Cardiac fibroblast (primary cell): ENCODE measurements at places on chromosomes 16 and 17.

- peak; percentile 74 for DNase-seq
These were observed 155.7 kb upstream of the TNRC6C start for GRCh38 chr17:77802811-77803220.

- no peak for DNase-seq
These were observed 421.8 kb downstream of the UTP18 start for GRCh38 chr17:51682115-51682514.

DNA sequence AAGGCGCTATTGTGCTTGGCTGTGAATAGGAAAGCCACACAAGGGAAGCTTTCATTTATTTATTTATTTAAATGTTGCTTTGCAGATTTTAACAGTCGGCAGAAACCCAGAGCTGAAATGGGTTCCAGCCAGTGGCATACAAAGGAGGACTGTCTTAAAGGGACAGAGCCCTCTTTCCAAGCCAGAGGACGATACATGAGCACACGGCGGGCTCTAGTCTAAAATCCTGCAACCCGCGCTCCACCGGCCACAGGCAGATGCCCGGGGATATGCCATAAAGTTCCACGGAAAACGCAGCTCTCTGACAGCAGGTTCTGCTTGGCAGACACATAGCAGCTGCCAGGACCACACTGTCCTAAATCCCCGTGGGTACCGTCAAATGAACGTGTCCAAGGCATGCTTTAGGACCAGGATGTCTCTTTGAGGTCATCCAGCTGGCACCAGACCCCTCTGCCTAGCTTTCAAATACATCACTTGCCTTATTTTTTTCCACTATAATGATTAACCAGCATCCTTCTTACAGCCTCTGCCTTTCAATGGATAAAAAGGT, 64.6 kb downstream of the CYTH1 start:
- peak; percentile 64 for DNase-seq

GRCh38 chr16:75402821-75403475, 30.4 kb downstream of the CFDP1 start:
- peak; percentile 71 for DNase-seq

DNA sequence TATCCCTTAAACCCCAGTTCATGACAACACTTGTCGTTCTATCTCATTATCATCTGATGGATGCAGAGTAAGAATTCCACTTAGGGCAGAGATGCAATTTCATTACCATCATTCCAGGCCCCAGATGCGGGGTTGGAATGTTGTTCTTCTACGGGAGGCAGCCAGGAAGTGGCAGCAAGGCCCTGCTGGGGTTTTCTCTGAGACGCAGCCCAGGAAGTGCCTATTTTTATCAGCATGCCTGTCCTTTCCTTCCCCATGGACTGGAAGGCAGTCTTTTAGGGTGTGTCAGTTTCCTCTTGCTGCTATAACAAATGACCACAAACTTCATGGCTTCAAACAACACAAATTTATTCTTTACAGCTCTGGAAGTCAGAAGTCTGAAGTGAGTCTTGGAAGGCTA, 246.6 kb upstream of the DYNLRB2 start:
- DNase-seq: no peak

GRCh38 chr16:15954814-15955151, 5.4 kb downstream of the ABCC1 start:
- DNase-seq: peak; percentile 17

GRCh38 chr16:29114574-29114973, 129.7 kb downstream of the LAT start:
- DNase-seq: no peak

DNA sequence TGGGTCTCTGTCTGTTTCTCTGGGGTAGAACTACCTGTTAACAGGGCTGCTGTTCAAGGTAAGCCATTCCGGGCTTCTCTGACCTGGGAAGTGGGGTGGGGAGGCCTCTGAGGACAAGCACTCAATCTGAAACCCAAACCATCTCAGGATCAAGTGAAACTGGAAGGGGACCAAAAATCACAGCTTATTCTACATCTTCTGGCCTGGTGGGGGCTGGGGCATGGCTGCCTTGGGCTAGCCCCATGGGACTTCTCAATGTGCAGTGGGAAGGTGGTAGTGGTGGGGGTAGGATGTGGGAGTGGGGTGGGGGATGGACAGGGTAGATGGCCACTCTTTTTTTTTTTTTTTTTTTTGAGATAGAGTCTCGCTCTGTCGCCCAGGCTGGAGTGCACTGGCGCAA, 5.5 kb downstream of the FLOT2 start:
- DNase-seq: no peak

DNA sequence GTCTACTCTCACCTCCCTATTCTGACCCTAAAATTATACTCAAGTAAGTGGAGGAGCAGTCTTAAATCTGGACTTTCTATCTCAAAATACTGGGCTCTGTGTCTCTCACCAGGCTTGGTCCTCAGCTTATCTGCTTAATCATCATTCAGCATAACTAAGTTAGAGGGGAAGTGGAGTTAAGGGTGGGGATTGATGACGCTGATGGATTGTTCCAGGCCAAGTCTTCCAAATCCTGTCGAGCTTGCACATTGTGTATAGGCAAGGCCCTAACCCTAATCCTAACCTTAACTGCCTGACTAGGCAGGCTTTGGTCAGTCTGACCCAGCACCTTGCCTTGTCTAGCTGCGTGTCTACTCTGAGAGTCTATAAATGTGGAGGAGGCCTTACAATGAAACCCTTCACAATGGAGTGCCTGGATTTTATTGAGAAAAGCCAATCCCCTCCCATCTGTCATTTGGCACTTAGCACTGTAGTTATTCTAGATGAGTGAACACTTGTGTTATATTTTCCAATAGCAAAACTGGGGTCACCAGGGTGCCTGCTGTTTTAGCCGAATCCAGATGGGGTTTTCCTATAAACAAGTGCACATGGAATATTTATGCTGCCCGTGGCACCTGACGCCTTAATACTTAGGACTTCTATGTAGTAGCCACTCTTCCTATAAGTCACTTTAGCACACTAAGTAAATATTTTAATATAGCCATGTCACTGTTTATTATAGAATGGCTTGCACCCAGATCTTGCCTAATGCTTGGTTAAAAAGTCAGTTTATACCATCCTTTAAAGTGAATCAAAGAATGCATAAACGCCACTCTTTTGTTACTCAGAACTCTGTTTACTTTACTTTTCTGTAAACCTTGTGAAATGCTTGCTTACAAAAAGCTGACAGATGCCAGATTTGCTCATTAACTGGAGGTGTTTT, 193.2 kb upstream of the MYOCD start:
- no peak for DNase-seq

- DNase-seq: no peak
These were observed 59.2 kb downstream of the CYB5B start for GRCh38 chr16:69483611-69484010.

DNA sequence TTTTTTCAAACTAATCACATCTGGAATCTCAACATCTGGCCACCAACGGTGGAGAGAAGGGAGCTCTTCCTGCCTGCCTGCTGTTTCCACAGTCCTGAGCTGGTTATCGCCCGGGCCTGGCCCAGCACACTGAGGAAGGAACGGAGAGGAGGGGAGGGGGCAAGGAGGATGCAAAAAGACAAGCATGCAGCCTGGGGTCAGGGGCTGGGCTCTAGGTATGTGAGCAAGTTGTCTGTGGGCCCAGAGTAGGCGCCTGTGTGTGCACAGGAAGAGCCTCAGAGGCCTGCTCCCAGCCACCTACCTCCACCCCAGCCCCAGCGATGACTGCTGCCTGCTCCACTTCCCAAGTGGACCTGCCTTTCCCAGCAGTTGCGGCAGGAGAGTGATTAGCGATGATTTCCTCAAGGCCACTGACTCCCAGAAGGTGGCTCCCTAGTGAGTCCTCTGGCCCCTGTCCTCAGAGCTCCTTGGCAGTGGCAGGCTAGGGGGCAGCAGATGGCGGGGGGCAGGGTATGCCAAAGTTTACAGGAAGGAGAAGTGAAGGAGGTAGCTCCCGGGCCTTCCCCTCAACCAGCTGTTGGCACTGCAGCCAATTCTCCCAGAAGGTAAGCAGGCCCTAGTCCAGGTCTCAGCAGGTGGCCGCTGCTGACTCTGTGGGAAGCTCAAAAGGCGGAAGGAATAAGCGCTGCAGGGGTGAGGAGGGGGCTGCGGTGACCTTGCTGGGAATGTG, 27.0 kb upstream of the RASD1 start:
- no peak for DNase-seq

DNA sequence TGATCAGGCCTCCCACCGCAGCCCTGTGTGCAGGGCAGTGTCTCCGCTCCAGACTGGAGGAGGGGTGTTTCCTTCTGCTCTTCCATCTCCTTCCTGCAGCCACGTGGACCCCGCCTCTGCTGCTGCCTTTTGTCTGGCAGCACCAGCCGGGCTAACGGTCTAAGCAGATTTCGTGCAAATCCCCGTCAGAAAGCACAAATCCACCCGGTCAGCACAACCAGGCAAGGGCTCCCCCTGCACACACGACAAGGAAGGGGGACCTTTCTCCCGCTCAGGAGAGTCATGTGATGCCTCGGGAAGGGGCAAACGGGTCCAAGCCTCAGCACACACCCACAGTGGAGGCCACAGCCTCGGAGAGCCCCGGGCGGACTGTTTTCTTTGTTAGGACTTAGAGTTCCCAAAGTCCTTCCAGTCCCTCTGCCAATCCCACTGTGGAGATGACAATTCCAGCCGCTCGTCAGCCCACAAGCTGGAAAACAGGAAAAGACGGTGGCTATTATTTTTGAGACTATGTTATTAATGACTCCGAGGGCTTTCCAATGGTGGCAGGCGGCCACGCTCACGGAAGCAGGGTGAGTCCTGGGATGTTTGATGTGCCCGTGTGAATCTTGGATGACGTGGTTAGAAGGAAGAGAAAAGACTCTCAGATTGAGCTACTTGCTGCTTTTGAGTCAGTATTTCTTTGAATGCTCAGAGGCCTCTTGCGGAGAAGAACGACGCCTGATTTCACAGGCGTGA, 22.5 kb upstream of the MEAK7 start:
- peak; percentile 49 for DNase-seq

- DNase-seq: no peak
These were observed 330.0 kb downstream of the SHISA9 start for GRCh38 chr16:13231365-13231764.

- no peak for DNase-seq
These were observed 762 bp upstream of the BAIAP3 start for GRCh38 chr16:1332618-1333148.

GRCh38 chr17:57965521-57966160, 10.4 kb upstream of the CUEDC1 start:
- no peak for DNase-seq

DNA sequence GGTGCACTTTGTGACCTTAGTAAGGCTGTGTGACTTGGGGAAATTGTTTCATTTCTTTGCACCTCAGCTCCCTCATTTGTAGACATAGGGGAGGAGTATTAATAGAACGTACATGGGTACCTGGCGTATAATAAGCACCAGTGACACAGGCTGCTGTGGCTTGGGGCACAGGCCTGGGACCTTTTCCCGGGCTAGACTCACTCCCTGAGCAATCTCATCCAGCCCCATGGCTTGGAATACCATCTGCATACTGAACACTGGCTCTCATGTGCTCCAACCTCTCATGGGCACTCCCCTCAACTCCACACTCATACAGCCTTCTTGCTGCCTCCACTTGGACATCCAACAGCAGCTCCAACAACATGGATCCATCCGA, 41.0 kb upstream of the MRPS23 start:
- DNase-seq: no peak
